ENCODE measurements at places on chromosomes 13 and 19.
A peak's percentile ranks its signal among the peaks of the same experiment; 100 is the strongest.

GRCh38 chr19:39926170-39926760, 8.2 kb downstream of the FCGBP start:
- no peak for DNase-seq

GRCh38 chr13:27170516-27171243, 931 bp downstream of the USP12 start:
- peak; percentile 24 for DNase-seq

DNA sequence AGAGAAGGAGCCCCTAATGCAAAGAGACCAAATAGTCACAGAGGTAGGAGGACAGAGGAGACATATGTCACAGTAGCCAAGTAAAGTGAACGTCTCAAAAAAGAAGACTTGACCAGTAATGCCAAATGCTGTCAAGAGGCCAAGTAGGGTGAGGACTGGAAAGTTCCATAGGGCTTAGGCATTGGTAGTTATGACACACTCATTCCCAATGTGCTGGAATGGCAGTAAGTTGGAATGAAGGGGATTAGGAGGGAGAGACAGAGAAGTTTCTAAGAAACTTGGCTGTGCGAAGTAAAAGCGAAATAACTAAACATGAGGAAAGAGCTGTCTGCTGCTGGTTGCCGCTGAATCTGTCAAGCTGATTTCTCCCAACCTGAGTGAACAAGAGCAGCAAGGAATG, 14.9 kb upstream of the FRY start:
- DNase-seq: no peak

- no peak for DNase-seq
Measured at GRCh38 chr13:51807041-51807440, 3.1 kb upstream of the DHRS12 start.

DNA sequence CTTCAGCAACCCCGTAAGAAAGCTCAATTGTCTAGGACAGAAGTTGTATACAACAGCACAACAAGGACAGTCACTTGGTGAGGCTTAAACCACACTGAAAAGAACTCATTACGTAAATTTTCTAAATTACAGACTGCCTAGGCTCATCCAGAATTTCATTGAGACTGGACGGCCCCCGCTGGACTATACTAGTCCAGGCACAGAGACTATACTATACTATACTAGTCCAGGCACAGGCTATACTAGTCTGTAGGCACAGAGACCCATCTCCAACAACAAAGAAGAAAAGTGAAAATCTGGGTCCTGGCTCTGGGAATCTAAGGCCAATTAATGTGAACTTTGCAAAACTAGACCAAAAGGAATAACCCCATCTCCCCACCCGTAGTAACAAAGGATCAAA, 700 bp downstream of the ZNF816 start:
- no peak for DNase-seq

GRCh38 chr19:2604747-2605329, 97.7 kb downstream of the GNG7 start:
- DNase-seq: no peak

- no peak for DNase-seq
Measured at GRCh38 chr13:64640002-64640401, 2590.1 kb downstream of the PCDH9 start.

GRCh38 chr13:97261254-97262005, 39.3 kb downstream of the MBNL2 start:
- DNase-seq: no peak

DNA sequence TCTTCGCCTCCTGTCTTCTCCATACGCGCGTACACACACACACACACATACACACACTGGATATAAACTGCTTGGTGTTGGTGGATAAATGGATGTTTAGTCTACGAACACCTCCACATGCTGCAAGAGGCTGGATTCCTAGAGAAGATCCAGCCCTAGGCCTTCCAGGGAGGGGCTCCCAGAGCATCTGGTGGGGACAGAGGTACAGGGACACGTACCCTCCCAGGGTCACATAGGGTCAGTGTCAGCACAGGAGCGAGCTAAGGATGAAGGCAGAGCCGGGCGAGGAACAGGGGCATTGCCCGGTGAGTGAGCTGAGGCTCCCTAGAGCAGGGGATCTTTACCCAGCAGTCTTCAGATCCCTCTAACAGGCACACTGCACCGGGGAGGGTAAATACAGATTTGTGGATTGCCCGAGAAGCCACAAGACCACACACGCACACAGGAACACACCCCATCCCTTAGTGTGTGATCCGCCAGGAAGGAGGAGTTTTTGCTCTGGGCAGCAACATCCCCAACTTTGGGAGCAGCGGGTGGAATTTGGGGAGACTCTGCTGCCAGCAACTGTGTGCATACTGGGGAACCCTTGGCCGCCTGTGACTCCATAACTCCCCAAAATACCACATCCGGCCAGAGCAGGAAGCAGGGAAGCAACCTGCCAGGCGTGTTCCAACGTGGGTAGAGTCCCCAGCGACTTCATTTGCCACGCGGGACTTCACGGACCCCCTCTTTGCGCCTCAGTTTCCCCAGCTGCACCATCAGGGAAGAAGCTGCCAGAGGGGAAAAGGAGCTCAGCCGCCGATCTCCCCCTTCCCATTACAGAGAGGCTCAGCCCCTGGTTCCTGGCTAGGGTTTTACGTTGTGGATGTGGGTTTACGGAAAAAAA, 5.8 kb upstream of the TLE2 start:
- DNase-seq: peak; percentile 37

DNA sequence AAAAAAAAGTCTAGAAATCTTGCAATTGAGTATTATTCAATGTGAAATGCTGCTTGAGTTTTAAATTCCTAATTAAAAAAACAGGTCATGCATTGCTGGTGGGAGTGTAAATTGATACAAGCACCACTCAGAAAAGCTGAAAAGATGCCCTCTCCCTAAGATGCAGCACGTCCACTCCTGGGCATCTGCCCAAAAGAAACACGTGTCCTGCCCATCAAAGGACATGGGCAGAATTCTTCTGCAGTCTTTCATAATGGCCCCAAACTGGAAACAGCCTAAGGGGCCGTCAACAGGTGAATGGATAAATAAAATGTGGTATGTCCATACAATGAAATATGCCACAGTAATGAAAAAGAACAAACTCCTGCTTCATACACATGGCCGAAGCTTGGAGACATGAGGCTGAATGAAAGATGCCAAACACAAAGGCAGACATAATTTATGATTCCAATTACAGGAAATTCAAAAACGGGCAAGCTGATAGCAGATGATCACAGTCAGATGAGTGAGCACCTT, 7.8 kb downstream of the POU2F2 start:
- DNase-seq: no peak

DNA sequence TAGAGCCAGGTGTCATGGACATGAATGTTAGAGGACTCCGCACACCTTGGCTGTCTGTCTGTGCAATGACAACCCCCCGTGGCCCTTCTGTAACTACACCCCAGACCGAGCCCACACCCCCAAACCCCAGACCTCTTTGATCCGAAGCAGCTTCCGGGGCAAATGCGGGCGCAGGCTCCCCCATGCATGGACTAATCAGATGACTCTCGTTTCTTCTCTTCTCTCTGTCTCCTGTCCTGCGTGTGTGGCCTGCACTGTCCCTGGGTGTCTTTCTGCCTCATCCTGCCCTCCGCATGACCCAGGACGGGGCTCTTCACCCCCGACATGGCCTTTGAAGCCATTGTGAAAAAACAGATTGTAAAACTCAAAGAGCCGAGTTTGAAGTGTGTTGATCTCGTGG, 38.9 kb downstream of the TMED1 start:
- DNase-seq: no peak

- DNase-seq: no peak
Measured at GRCh38 chr13:39836038-39836437, 180.6 kb downstream of the COG6 start.
